Right cardiac atrium (tissue), 5 donors: ENCODE measurements at places on chromosomes 3 and 15. TPM values are rescaled to one million over a fixed set of nuclear protein-coding genes. Genes with fewer than 3 reads are reported as not detected.

LEKR1 gene
- total RNA-seq: 1.5 TPM

PLAAT1 gene
- total RNA-seq: 10.8 TPM

DRD3 gene
- total RNA-seq: not detected

PEX11A gene
- 9.5 TPM for total RNA-seq

CA12 gene
- 1.2 TPM for total RNA-seq

CAND2 gene
- total RNA-seq: 33.2 TPM

TRIM42 gene
- total RNA-seq: not detected

COLQ gene
- total RNA-seq: 1.7 TPM

NPAP1 gene
- 0.06 TPM for total RNA-seq

FGD5 gene
- total RNA-seq: 21.2 TPM

ASB14 gene
- total RNA-seq: 1.3 TPM

SYNM gene
- 463 TPM for total RNA-seq

ACVR2B gene
- 6.1 TPM for total RNA-seq

ACKR4 gene
- 6.2 TPM for total RNA-seq

DPPA2 gene
- total RNA-seq: not detected

TMC3 gene
- total RNA-seq: not detected

DUOXA2 gene
- not detected for total RNA-seq

HYPK gene
- 14.3 TPM for total RNA-seq

PARP3 gene
- total RNA-seq: 17.4 TPM

GOLGA8R gene
- total RNA-seq: 6.0 TPM

SLC51A gene
- 0.68 TPM for total RNA-seq

SLC22A14 gene
- total RNA-seq: 0.17 TPM

ITIH4 gene
- total RNA-seq: 5.7 TPM

NEK11 gene
- total RNA-seq: 2.6 TPM

SLC35G2 gene
- total RNA-seq: 5.2 TPM

DNAH1 gene
- total RNA-seq: 3.6 TPM

CSTA gene
- 3.7 TPM for total RNA-seq

CPEB1 gene
- total RNA-seq: 1.6 TPM

OR5K2 gene
- not detected for total RNA-seq

WDR93 gene
- not detected for total RNA-seq

TMEM207 gene
- total RNA-seq: not detected

PRR23A gene
- not detected for total RNA-seq

NRG4 gene
- total RNA-seq: 0.34 TPM

OXTR gene
- total RNA-seq: 0.47 TPM

ANKUB1 gene
- total RNA-seq: not detected

C2CD4B gene
- total RNA-seq: 1.4 TPM

TATDN2 gene
- 22.7 TPM for total RNA-seq

HTR3D gene
- not detected for total RNA-seq

CCR2 gene
- 2.2 TPM for total RNA-seq

CNTN4 gene
- total RNA-seq: 2.8 TPM
